ENCODE measurements at places on chromosomes 4 and X.

DNA sequence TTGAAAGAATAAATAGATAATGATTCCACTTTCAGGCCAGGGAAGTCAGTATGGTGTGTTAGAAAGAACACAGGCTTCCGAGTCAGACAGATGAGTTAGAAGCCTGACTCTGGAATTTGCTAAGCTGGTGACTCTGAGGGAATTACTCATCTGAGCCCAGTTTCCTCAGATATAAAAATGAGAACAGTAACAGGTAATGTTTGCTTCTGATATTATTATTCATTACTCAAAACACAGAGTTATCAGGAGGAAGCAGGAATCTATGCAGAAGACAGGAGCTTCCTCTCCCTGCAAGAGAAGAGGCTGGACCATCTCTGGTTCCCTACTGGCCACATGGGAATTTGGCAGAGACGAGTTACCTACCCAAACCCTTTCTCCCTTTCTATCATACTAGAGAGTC is 163.1 kb downstream of the EVC2 start:
- no peak for DNase-seq

DNA sequence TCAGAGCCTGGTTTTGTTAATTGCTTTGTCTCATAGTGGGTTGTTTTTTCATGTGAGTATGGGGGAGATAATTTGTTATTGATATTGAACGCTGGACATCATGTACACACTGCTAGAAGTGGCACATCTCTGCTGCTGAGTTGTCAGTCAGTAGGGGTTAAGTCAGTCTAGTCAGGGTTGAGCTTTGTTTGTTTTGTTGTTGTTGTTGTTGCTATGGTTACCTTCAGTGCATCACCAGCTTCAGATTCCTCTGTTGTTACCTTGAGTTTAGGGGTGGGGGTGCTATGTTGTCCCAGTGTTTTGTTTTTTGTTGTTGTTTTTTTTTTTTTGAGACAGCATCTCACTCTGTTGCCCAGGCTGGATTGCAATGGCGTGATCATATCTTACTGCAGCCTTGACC is 9.9 kb downstream of the YIPF6 start:
- DNase-seq, result no peak

- DNase-seq, result no peak
Measured at GRCh38 chr4:75948822-75949444, 8.1 kb upstream of the NAAA start.

DNA sequence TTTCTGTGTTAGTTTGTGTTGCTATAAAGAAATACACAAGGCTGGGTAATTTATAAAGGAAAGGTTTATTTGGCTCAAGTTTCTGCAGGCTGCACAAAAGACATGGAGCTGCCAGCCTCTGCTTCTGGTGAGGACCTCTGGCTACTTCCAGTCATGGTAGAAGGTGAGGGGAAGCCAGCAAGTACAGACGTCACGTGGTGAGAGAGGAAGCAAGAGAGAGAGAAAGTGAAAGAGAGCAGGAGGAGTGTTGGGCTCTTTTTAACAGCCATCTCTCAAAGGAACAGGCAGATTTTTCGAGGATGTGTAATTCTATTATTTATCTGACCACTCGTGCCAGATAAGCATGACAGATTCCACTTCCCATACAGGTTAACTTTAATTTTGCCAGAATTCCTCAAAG is 1199.1 kb downstream of the ADGRL3 start:
- DNase-seq, result no peak

DNA sequence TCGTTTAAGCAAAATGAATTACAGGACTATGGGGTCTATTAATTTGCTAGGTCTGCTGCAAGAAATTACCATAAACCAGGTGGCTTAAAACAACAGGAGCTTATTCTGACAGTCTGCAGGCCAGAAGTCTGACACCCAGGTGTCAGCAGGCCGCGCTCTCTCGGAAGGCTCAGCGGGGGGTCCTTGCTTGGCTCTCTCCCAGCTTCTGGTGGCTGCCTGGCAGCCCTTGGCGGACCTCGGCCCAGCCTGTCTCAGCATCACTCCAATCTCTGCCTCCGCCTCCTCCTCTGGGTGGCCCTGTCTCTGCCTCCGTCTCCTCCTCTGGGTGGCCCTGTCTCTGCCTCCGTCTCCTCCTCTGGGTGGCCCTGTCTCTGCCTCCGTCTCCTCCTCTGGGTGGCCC is 580.5 kb upstream of the FAT1 start:
- DNase-seq, result no peak

DNA sequence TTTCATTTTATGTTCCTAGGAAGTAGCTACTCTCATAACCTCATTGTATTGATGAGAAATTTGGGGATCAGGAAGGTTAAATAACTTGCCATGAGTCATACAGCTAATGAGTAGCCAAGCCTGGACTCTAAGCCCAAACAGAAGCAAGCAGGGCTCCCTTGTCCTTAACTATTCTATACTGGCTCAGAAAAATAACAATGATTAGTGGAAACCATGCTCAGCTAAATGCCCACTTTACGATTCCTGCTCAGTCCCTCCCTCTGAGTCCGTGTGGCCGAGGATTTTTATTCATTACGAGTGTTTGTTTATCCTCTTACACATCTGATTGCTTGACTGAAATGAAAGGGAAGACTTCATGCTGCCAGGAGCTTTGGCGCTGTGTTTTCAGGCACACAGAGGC is 100.9 kb downstream of the SLC34A2 start:
- no peak for DNase-seq

GRCh38 chrX:151796576-151796975 is 62.0 kb downstream of the CNGA2 start:
- DNase-seq, result no peak

GRCh38 chr4:2790583-2791517 is 2.0 kb upstream of the SH3BP2 start:
- no peak for DNase-seq

All from T follicular helper cell (primary cell).